Activated CD8-positive, alpha-beta memory T cell treated with anti-CD3 and anti-CD28 coated beads for 4 hours (primary cell): ENCODE measurements at places on chromosomes 1 and 21.

- no peak for DNase-seq
These were observed 100.0 kb upstream of the SLC44A3 start for GRCh38 chr1:94719926-94720793.

DNA sequence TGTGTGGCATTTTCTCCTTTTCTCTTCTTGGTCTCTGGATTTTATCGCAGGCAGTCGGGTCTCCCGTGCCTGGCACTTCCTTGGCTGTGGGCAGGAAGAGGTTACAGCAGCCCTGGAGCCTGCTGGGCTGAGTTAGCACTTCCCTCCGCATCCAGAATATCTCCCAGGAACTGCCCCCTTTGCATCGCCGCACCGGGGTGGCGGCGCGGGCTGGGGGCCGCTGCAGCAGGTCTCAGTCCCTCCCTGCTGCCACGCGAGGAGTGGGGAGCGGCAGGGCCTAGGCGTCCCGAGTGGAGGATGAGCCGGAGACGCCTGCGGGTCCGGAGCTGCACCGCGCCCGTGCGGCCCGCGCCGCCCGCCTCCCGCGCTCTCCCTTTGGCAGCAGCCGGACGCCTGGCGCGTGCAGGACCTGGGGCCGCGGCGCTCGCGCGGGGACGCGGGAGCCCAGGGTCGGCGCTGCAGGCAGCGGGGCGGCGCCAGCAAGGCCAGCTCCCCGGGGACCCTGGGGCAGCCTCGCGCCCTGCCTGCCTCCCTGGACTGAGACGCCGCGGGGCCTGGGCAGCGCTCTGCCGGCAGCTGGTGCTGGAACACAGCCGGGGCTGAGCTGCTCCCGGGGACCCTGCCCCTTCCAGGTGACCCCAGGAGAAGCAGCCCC is 192.8 kb downstream of the PRDM2 start:
- DNase-seq, result no peak

DNA sequence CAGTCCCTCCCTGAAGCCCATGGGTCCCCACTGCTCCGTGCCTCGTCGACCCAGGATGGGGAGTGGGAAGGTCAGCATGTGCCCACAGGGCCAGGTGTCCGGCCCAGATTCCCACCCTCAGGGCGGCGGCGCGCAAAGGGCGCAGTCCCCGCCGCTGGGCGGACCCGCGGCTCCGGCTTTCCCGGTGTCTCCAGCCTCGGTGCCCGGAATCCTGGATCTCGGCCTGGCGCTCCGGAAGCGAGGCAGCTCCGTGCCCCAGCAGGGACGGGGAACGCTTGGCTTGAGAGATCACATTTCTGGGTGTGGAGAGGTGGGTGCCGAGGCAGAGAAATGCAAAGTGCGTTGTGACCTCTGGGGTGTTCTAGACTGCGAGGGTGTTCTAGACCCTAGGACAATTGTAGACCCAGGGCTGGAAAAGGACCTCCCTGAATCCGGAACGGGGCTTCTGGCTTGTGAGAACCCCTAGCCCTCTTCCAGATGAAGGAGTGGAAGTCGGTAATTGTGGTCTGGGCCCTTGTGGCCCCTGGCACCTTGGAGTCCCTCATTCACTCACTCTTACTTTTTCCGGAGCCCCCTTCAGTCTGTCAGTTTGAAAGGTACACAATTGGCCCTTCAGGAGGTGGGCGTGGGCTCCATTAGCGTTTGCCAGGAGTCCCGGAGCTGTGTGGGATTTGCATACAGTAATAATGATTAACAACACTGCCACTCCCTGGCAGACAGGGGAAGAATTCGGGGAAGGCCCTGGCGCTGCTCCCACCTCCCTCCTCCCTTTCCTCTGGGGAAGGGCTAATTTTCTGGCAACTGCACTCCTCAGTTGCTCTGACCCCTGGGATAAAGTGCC is 1.6 kb upstream of the KCND3 start:
- no peak for DNase-seq

DNA sequence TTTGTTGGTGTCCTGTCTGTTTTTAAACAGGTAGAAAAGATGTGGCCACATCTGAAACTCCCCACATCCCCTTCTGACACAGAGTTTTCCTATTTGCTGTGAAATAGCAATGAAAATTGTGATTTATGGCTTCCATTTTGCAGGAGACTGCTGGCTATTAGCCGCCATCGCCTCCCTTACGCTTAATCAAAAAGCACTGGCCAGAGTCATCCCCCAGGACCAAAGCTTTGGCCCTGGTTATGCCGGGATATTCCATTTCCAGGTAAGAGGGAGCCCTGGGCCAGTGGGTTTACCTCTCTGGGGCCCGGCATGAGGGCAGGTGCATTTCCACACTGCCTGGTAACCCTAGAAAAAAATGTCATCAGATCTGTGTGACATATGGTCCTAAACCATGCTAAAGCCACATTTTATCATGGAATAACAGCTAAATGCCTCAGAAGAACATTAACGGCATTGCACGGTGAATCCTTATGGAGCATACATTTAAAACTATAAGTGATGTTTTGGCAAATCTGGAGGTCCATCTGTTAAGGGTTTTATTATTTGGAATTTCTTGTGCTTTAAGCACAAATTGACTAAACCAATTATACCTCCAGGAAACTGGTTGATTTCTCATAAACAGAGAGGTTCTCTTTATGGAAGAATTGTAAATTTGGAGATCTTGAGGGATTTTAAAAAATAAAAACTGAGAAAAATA is 12.3 kb downstream of the CAPN9 start:
- DNase-seq, result no peak

- DNase-seq, result no peak
These were observed 149.9 kb downstream of the MRPL39 start for GRCh38 chr21:25457411-25457810.

DNA sequence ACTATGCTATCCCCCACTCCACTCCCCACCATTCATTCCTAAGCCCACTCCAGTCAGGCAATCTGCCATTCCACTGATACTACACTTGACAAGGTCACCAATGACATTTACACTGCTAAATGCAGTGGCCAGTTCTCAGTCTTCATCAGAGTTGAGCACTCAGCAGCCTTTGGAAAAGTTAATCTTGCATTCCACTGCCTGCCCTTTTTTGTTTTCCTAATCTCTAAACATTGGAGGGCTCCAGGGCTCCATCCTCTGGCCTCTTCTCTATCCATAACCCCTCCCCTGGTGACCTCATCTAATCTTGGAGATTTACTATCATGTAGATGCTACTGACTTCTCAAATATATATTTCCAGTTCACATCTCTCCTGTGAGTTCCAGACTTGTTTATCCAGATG is 70.9 kb upstream of the S1PR1 start:
- DNase-seq, result no peak

DNA sequence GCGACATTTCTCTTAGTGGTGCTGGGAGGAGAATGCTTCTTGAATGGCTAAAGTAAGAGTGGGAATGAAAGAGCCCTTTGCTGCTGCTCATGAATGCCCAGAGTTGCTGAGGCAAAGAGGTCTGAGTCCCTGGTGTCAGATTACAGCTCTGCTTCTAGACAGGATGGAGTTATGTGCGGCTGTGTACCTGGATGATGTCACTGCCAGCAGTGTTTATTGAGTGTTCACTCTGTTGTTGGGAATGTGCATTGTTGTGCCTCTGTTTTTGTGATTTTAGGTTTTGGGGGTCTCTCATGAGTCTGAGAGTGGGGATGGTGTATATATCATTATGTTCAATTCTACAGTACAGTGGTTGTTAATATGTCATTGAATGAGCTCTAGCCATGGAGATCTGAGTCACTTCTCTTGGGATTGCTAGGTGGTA is 2.7 kb downstream of the CDC14A start:
- no peak for DNase-seq

- no peak for DNase-seq
These were observed 5.1 kb downstream of the MMEL1 start for GRCh38 chr1:2627746-2628145.

GRCh38 chr1:24999426-24999825 is 69.3 kb upstream of the RUNX3 start:
- no peak for DNase-seq

DNA sequence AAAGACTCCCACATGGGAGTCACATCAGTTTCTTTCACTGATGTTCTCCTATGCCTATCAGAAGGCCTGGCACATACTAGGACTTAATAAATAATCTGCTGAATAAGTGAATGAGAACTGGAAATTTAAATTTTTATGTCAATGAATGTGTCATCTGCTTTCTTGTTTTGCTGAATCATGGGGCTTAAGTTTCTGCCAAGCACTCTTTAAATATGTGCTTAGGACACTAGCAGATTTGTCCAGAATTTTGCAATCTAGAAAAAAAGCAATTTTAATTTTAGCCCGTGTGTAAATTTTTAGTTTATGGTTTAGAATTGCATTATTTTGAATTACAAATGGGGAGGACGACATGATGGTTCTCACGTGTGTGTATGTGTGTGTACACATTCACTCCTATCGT is 803.1 kb downstream of the USP25 start:
- no peak for DNase-seq

DNA sequence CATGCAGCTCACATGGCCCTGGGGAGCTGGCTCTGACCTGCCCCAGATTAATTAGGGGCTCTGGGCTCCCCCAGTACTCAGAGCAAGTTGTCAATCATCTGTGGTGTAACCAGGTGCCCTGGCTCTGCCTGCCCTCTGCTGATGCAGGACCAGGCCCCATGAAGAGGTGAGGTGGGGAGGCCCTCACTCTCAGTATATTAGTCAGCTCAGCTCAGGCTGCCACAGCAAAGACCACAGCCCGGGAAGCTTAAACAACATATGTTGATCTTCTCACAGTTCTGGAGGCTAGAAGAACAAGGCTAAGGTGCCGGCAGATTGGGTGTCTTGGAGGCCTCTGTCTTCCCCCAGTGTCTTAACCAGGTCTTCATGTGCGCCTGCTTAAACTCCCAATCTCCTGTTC is 66.5 kb downstream of the FCRL5 start:
- DNase-seq, result no peak

DNA sequence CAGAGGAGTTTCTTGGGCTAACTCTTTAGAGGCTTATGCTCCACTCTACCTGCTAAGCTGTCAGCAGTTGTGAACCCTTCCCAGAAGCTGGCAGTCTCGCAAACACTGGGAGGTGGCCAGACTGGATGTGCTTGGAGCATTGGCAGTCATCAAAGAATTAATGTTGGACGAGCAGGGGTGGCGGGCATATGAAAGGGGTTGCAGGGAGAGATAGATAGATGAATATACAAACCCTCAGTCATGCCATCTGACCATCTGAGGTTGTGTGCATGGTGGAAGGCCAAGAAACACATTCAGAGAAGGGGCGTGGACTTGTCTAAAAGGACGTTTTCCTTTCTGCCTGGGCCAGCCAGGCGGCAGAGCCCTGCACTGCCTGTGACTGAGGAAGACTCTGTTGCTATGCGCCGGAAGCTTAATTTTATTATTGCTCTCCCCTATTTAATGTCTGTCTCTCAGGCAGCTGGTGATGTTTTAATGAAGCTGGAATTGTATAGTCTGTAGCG is 164.4 kb downstream of the PBX1 start:
- DNase-seq, result no peak

- DNase-seq, result no peak
These were observed 113.7 kb upstream of the SLC35F3 start for GRCh38 chr1:233790662-233791371.

GRCh38 chr1:20491866-20492265 is 5.9 kb upstream of the CAMK2N1 start:
- DNase-seq, result no peak

DNA sequence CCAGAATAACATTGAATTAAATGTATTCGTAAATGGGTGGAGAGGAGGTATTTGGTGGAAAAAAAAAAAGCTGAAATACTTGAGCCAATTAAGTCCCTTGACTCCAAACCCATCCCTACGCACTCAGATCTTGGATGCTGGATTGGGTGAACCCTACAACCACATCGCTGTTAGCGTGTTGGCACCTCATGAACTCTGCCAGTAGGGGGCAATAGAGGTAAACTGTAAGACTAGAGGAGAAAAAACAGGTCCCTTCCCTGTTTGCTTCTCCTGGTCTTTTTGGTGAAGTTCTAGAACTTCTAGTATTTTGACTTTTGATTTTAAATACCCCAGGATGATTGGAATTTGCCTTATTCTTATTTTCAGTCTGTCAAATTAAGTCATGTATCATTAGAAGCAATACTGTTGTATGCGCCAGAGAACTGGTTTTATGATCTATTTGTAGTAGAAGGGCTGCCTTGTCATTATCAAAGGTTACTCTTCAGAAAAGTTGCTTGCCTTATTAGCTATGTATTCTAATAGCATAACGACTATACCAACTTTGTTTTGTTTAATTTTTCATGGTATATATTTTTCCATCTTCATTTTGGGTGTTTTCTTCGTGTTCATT is 1.9 kb upstream of the OR13G1 start:
- no peak for DNase-seq

DNA sequence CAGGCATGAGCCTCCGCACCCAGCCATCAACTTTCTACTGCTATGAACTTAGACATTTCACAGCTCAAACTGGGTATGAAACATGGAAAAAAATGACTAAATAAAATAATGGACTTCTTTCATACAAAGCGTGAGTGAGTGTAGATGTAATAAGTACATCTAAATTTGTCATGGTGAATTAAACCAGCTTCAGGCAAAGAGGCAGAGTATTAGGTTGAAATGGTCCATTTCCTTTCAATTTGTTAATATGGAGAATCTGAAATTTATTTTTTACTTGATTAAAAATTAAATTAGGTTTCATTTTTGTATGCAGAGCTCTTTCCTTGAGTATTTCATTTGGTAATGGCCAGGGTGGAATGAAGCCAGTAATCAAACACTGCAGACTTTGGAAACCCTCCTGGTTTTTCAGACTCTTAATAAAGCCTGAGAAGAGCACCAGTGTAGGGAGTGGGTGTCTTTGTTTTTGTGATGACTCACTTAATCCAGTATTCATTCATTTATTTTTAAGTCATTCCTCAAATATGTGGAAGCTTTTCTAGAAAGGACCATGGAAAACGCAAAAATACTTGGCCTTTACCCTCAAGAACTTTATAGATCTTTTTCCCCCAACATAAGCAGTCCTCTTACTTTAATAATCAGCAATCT is 49.2 kb downstream of the ALG14 start:
- DNase-seq, result no peak

- no peak for DNase-seq
These were observed 18.9 kb downstream of the GPR137B start for GRCh38 chr1:236161230-236161629.

GRCh38 chr1:4395676-4396075 is 258.7 kb upstream of the AJAP1 start:
- no peak for DNase-seq
